ENCODE measurements at places on chromosomes 16 and 17.
A peak's percentile ranks its signal among the peaks of the same experiment; 100 is the strongest.

GRCh38 chr16:68086336-68086841 lies 1.2 kb downstream of the NFATC3 start:
- DNase-seq, result no peak

DNA sequence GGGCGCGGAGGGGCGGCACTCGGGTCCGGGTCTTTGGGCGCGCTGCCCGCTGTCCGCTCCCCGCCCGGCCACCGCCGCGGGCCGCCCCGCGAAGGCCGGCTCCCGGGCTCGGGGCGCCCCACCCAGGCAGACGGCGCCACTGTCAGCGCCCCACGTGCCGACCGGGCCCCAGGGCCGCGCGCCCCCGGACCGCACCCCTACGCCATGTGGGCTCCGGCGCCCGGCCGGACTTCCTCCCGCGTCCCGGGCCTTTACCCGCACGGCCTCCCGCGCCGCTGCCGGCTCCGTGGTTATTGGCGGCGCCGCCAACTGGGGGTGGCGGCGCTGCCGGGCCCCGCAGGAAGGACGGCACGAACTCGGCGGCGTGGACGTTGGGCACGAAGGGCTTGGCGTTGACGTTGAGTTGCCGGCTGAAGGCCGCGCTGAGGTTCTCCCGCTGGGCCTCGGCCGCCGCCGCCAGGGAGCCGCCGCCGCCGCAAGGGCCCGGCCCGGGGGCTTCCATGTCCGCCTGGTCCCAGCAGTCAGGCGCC lies 577 bp downstream of the GSPT1 start:
- no peak for DNase-seq

- no peak for DNase-seq
These were observed 26.4 kb upstream of the CLEC18A start for GRCh38 chr16:69924777-69925191.

DNA sequence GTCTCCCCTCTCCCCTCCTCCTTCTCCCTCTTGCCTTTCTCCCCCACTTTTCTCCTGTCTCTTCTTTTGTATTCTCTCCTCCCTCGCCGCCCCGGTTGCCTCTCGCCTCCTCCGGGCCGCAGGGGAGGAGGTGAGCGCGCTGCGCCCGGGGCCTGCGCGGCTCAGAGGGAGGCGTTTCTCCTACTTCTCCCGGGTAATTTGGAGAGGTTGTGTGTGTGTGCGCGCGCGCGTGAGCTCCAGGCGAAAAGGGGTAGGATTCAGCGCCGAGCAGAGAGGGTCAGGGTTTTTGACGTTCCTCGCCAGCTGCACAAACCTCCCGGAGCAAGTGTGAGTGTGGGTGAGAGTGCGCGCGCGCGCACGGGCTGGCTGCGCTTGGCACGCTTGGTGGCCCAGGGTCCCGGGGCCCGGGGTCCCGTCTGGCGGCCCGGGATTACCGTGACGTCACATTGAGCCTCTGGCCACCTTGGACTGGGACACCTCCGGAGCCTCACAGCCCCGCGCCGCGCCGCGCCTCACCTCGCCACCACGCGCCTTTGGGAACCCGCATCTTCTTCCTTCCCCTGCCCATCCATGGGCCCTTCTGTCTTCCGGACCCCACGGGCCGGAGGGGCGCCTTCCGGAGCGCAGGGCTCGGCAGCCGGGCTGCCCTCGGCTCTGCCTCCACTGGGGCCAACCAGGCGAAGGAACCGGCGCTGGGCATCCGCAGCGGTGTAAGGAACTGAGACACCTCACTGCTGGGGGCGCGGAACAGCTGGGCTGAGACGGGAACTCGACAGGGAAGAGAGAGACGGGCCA lies 479 bp downstream of the IRX6 start:
- peak; percentile 13 for DNase-seq

DNA sequence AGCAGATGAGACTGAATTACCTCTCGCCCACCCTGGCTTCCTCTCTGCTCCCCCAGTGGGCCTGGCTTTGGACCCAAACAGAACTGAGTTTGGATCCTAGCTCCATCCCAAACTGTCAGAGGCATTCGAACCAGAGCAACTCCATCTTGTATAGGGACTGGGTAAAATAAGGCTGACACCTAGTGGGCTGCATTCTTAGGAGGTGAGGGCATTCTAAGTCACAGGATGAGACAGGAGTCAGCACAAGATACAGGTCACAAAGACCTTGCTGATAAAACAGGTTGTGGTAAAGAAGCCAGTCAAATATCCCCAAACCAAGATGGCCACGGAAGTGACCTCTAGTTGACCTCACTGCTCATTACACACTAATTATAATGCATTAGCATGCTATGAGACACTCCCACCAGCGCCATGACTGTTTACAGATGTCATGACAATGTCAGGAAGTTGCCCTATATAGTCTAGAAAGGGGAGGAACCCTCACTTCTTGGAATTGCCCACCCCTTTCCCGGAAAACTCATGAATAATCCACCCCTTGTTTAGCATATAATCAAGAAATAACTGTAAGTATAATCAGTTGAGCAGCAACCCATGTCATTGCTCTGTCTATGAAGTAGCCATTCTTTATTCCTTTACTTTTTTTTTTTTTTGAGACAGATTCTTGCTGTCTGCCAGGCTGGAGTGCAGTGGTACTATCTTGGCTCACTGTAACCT lies 44.4 kb downstream of the LYRM1 start:
- DNase-seq, result no peak

GRCh38 chr17:74512036-74512435 lies 19.2 kb downstream of the CD300LB start:
- DNase-seq, result no peak

DNA sequence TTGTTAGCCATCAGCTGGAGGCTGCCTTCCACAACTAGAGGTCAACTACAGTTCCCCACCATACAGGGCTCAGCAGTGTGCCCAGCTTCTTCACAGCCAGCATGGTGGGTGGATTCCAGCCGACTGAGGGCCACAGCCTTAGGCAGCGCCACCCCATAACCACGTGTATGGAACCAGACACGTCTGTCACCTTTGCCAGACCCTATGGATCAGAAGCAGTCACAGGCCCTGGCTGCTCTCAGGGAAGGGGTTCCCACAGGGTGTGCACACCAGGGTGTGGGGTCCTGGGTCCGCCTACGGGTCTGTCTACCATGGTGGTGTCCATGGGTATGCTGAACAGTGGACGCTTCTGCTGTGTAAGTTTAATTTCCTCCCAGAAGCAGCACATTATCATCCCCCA lies 265.0 kb upstream of the FOXF1 start:
- DNase-seq, result no peak

DNA sequence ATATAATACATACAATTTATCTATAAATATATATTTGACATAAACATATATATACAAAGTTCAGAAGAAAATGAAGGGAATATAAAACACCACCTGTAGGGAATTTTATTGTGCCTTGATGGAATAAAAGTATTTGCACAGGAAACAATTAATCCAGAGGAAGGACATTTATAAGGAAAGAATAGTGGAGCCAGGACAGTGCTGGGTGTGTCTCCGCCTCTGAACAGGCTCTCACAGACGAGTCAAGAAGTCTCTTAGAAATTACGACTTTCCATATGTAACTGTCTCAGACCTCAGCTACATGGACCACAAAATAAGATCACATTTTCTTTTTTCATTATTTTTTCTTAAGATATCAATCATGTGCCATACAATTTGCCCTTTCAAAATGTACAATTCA lies 93.9 kb downstream of the TMEM114 start:
- DNase-seq, result no peak

GRCh38 chr17:28344435-28344901 lies 8.9 kb downstream of the TNFAIP1 start:
- no peak for DNase-seq

DNA sequence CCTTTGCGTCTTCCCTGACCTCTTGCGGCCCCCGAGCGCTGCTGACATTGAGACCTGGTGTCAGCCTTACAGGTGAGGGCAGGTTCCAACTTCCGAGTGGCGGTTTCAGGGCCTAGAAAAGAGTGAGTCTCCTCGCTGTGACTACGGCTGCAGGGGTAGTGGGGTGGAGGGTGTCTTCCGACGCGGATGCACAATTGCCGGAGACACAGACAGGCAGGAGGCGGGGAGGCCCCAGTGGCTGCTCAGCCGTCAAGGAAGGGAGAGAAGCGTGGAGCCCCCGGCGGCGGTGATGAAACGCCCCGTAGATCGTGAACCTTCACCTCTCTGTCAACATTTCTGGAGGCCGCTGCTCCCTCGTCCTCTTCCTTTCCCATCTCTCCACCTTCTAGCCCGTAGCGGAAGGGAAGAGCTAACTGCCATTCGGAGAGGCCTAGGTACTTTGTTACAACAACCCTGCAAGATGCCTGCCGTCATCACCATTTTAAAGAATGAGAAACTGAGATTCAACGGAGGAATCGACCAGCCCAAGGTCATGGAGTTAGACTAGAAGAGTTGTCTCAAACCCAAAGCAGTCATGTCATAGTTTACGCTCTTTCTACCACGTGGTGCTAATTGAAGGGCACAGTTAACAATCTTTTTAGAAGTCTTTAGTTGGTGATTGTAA lies 485 bp downstream of the DNAJA3 start:
- no peak for DNase-seq

DNA sequence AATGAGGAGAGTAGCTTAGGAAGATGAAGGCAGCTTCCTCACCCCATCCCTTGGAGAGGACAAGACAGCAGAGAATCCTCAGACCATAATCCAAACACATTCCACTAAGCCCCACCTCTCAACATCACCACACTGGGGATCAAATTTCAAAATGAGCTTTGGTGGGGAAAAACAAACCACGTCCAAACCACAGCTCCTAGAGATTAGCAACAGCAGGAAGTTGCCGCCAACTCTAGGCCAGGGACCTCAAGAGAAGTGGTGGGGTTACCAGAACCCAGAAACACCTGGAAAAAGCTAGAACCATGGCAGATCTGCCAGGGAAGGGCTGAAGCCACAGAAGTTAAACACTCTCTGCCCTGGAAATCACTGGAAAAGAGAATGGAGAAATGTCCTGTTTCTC lies 571.6 kb downstream of the HS3ST4 start:
- DNase-seq, result no peak

GRCh38 chr17:46910179-46910927 lies 12.6 kb upstream of the GOSR2 start:
- DNase-seq, result no peak

GRCh38 chr16:17696616-17697015 lies 225.9 kb upstream of the XYLT1 start:
- DNase-seq, result no peak

DNA sequence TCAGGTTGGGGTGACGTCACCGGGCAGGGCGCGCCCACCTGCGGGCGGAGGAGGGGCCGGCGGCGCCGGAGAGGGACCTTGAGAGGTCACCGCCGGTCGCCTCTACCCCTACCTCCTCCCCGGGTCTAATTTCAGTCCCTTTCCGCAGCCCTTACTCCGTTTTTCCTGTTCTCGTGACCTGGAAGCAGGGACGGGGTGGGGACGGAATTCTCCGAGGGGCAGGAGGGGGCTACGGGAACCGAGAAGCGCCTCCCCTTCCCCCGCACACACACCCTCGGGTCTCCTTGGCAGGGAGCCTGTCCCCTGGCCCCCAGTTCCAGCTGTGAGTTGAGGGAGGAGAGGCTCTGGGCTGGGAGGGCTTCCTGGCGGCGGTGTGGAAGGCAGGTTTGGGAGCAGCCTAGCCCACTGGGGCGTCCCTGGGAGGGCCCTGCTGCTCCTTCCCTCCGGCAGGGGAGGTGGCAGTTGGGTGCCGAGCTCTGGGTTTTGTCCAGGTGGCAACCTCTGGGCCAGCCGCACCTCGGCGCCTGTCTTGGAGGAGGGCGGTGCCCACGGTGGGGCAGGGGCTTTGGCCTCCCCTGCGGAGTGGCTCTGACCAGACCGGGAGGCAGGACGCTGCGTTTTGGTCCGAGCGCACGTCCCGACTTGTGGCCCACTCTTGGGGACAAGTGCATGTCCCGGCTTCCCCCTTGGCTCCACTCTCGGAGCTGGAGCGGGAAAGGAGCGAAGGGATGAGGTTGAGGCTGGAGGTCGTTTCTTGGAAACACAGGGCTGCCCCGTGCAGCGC lies 773 bp downstream of the SYNGR3 start:
- DNase-seq, result no peak

- no peak for DNase-seq
These were observed 99.5 kb downstream of the MYO1D start for GRCh38 chr17:32777436-32777835.

DNA sequence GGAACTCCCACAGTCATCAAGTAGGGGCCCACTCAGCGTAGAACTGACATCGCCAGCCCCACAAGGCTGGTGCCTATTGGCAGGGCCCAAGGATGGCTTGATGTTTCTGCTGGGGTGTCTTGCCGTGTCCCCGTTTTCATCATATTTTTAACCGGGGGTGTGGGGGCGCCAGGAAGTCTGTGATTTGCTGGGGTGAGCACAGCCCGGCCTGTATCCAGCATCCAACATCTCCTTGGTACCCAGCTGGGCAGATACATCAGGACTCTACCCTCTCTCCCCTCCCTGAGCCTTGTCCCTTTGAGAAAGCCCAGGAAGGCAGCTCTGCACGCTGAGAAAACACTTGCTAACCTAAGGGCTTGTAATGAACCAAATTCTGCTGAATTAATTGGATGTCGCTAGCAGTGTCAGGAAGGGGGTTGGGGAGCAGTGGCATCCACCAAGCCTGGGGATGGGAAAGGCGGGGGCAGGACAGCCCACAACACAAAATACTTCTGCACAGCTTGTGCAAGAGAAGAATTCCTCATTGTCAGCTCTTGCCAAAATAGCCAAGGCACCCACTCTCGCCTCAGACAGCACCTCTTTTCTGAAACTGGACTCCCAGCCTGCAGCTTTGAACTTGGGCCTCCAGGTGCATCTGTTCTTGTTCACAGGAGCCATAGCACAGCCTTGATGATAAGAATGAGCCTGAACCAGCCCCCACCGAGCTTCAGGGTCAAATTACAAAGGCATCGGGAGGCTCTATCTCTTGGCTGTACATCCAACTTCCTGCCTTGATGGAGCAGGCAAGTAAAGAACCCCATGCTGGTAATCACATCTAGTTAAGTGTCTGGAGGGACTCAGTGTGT lies 63.7 kb upstream of the LYRM9 start:
- DNase-seq, result no peak

- DNase-seq, result no peak
These were observed 221.4 kb upstream of the RBFOX1 start for GRCh38 chr16:7111265-7111664.

GRCh38 chr17:16406742-16407674 lies 8.4 kb upstream of the TRPV2 start:
- DNase-seq, result no peak

DNA sequence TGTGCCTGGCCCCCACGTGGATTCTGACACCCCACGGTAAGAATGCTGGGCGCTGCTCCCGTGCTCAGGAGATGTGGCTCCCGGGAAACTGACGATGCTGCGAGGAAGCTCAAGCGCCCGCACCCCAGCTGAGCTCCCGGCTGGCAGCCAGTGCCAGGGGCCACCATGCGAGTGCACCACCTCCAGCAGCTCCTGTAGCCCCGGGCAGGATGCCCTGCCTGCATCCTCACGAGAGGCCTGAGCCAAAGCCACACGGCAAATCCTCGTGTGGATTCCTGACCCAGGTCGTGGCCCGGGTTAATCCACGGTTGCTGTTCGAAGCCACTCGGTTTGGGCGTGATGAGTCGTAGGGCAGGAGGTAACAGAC lies 11.6 kb upstream of the DPEP1 start:
- DNase-seq, result no peak
